ENCODE measurements at places on chromosomes 3 and 15.

DNA sequence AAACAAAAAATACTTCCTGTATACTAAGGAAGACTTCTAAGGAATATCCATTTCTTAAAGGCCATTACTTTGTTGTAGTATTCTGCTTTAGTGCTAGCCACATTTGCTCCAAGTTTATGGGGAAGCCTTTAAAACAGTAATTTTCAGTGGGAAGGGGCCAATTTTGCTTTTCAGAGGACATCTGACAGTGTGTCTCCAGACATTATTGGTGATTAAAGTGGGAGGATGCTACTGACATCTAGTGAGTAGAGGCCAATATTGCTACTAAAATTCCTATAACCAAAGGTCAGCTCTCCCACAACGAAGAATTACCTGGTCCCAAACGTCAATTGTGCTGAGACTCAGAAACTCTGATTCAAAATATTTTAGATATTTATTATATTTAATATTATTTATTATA lies 24.8 kb downstream of the SLC28A2 start:
- peak; percentile 59 for DNase-seq

GRCh38 chr15:89177633-89178306 lies 43.6 kb downstream of the RLBP1 start:
- DNase-seq = peak; percentile 86

- no peak for DNase-seq
These were observed 17.2 kb downstream of the THUMPD3 start for GRCh38 chr3:9380014-9380413.

DNA sequence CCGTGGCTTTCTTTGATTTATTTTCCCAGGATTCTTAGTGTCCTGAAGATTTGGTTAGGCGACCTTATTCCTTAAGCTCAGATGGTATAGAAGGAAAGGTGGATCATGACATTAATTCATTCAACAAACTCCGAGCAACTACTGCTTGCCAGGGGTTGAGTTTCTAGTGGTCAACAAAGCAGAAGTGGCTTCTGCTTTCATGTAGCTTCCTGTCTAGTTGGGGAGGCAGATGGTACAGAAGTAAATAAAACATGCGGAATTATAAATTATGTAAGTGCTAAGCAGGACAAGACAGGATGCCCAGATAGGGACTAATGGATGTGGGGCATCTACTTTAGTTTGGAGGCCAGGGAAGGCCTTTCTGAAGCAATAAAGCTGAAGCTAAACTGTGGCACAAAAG lies 15.6 kb downstream of the EEFSEC start:
- no peak for DNase-seq

DNA sequence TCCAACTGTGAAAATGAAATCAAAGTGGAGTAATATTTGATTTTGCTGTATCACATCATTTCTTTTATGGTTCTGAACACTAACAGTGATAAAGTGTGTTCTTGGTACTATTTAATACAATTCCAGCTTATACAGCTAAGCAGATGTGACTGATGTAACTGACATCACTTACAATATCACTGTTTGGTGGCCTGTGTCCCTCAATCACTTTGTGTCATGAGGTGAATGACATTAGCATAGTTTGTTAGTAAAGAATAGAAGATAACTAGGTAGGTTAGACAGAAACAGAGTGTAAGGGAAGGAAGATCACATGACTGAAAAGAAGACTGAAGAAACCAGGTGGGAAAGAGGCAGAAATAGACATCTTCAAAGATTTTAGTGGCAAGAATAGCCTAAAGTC lies 138.7 kb downstream of the AQP9 start:
- DNase-seq = no peak

- no peak for DNase-seq
These were observed 252.7 kb downstream of the EPHA3 start for GRCh38 chr3:89360156-89360555.

DNA sequence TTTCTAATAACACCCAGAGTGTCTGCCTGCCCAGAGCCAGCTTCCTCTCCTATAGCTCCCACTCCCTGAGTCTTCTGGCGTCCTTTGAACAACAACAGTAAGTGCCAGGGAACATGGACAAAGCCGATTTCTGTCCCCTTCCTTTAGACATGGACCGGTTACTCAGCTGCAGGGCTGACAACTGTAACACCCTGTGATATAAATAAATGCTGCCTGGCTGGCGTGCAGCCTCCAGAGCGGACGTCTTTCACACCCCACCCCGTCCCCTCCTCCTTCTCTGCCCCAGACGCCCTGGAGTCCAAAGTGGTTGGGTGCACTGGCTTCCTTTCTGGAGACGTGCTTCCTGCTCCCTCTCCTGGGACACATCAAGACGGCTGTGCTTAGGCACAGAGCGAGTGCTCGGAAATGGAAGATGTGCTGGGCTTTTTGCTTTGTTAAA lies 281.9 kb upstream of the LRRFIP2 start:
- DNase-seq = peak; percentile 48

- DNase-seq = no peak
These were observed 375.5 kb downstream of the UNC13C start for GRCh38 chr15:54353726-54354125.

DNA sequence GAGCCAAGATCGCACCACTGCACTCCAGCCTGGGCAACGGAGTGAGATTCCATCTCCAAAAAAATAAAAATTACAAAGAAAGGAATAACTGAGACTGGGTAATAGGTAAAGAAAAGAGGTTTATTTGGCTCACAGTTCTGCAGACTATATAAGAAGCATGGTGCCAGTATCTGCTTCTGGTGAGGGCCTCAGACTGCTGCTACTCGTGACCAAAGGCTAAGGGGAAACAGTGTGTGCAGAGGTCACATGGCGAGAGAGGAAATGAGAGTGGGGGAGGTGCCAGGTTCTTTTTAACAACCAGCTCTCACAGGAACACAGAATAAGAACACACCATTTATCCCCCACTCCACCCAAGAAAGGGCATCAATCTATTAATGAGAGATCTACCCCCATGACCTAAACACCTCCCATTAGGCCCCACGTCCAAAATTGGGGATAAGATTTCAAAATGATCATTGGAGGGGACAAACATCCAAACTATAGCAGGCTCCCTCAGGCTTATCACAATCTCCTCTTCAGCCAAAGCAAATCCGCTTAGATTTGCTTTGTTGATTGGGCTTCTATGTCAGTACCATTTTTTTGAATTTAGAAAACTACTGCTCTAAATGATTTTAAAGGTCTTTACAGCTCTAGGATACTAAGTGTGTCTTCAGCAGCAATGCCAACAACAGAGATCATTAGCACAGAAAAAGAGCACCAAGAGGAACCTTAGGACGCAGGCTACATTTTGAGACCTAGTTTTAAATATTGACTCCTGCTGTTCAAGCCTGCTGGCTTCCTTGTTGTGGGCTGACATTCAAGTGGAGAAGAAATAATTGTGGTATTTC lies 84.2 kb upstream of the TBL1XR1 start:
- DNase-seq = no peak

DNA sequence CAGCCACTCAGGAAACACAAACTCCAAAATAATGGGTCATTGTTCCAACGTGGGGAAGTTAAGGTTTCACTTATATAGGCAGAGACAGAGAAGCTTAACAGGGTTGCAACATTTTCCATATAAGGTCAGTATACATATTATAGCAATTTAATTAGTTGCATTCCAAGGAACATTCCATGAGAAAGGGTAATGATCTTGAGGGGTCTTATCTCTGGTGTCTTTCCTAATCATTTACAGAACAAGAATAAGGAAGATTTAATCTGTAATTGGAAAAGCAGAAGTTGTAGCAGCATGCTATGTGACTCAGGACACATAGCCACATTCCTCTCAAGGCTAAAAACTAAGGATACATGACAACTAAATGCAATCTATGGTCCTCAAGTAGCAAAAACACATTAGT lies 4.9 kb downstream of the MNS1 start:
- DNase-seq = no peak

DNA sequence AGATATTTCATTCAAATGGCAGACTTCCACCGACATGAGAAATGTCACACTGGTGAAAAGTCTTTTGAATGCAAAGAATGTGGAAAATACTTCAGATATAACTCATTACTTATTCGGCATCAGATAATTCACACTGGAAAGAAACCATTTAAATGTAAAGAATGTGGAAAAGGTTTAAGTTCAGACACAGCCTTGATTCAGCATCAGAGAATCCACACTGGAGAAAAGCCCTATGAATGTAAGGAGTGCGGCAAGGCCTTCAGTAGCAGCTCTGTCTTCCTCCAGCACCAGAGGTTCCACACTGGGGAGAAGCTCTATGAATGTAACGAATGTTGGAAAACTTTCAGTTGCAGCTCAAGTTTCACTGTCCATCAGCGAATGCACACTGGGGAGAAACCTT lies 8.6 kb upstream of the ZNF621 start:
- DNase-seq = no peak

GRCh38 chr3:43236008-43236407 lies 50.3 kb upstream of the SNRK start:
- no peak for DNase-seq

- DNase-seq = no peak
These were observed 125.3 kb downstream of the IGF1R start for GRCh38 chr15:98773616-98774015.

Measured in Ammon's horn (tissue), 1 donor.